ENCODE measurements at places on chromosomes 6 and 20.

DNA sequence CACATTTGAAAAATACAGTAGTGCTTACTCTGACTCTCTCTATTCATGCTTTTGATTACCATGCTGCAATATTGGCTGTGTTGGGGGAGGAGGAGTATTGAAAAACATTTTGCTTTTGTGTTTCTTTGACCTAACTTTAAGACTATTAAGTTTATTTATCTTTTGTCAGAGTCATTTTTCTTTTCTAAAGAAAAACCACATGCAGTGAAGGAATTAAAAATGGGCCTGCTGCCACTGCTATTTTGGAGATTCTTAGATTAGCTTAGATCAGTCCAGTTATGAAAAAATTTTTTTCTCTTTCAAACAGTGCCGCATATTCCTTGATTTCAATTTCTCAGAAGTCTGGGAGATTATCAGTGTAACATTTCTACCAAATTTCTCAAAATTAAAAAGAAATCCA lies 36.1 kb downstream of the BCKDHB start:
- no peak for DNase-seq

GRCh38 chr6:101395345-101395744 lies 1.8 kb downstream of the GRIK2 start:
- no peak for DNase-seq

DNA sequence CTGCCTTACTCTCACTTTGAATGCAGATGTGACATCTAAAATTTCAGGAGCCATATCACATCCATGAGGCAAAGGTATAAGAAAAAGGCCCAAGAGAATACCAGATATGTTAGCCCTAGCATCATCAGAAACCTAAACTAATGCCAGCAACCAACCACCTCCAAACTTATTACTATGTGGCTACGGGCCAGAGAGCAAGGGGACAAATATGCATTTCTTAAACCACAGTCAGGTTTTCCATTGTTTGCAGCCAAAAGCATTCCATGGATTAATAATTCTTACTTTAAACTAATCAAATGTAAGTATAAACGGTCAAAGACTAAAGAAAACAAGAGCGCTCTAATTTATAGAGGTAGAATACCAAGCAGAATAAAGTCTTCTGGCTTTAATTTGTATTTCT lies 84.7 kb downstream of the TASP1 start:
- no peak for DNase-seq

DNA sequence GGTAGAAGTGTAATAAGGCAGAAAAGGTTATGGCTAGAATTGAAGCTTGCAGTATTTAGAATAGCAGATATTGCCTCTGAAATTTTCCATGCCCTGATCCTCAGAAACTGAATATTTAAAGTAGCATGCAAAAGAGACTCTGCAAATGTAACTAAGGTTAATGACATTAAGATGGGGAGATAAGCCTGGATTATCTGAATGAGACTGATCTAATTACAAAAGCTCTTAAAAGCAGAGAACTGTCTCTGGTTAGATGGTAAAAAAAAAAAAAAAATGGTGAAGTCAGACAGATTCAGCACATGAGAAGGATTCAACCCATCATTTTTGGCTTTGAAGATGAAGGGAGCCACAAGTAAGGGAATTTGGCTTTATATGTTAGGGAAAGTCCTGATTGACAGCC lies 503.7 kb upstream of the IRAK1BP1 start:
- DNase-seq = no peak

DNA sequence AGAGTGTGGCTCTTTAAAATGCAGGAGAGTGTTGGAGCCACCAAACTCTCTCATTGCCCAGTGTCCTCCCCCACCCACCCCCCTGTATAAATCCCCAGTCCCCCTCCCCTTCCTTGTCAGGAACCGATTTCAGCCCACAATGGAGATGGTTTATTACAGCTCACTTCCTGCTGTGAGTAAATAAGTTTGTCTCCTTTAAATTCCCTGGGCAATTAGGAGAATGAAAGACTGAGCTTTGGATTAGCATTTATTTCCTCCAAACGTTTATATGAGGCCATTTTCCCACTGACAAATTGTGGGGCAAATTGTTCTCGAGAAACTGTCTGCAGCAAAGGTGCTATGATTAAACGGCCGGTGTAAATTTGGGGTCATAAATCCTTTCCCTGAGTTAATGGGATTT lies 128.8 kb downstream of the DHX35 start:
- DNase-seq = no peak

DNA sequence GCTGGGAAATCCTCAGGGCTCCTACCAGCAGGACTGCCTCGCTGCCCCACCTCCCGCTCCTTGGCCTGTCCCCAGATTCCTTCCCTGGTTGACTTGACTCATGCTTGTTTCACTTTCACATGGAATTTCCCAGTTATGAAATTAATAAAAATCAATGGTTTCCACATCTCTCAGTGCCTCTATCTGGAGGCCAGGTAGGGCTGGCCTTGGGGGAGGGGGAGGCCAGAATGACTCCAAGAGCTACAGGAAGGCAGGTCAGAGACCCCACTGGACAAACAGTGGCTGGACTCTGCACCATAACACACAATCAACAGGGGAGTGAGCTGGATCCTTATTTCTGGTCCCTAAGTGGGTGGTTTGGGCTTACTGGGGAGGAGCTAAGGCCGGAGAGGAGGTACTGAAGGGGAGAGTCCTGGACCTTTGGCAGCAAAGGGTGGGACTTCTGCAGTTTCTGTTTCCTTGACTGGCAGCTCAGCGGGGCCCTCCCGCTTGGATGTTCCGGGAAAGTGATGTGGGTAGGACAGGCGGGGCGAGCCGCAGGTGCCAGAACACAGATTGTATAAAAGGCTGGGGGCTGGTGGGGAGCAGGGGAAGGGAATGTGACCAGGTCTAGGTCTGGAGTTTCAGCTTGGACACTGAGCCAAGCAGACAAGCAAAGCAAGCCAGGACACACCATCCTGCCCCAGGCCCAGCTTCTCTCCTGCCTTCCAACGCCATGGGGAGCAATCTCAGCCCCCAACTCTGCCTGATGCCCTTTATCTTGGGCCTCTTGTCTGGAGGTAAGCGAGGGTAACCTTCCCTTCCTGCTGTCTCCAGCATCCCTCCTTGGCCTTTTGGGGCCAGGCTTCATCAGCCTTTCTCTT lies at the start of gene CFB:
CFB (plus strand) TSS at position 589 of the 863 bp plus-strand sequence; CDS start at position 716, 127 bp downstream.
- DNase-seq = no peak

- no peak for DNase-seq
Measured at GRCh38 chr6:159941286-159942113, 27.4 kb upstream of the IGF2R start.

DNA sequence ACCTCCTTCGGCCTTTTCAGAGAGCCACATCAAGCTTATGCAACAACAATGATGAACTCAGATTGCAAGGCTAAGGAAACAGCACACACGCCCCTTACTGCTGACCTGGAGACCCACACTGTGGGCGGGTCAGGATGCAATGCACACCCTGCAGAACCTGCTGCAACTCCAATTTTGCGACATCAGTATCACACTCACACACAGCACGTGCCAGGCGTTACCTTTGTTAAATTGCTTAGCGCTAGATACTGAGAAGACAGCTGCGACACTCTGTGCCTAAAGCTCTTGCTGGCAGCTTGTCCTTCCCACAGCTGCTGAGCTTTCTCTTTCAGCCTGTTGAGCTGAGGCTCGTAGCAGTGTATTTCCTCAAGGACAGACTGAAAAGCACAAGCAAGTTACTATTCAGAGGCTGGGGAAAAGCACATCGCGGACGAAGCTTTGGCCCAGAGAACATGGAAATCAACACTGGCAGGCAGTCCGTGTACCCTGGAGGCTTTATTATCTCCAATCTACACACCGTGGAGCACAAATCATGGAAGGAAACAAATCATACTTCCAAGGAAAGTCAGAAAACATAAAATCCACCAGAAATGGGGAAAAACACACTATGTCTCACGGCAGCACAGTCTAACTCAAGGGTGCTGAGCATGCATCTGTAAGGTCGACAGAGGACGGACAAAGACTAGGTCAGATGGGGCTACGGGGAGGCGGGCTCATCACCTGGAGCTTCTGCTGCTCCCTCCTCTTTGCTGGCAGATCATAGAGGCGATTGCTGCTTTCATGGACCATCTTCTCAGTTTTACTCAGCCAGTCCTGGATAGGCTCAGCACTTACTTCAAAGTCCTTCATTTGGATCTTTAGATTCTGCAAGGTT lies 268.2 kb downstream of the SYNE1 start:
- DNase-seq = no peak

- no peak for DNase-seq
Measured at GRCh38 chr20:53870426-53871315, 199.7 kb downstream of the BCAS1 start.

DNA sequence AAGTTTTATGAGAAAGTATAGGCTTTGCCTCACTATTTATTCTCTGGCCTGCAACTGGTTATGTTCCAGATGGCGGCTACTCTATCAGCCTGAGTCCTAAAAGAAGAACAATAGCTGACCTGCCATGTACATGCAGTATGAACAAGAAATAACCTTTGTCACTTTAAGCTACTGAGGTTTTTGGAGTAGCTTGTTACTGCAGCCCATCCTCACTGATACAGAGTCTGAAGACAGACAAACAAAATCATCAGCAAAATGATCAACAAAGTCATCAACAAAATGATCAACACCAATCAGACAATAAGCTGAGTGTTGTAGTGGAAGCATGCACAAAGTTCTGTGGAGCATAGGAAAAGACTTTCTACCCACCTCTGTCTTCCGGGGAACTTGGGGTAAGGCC lies 82.5 kb downstream of the PLCG1 start:
- no peak for DNase-seq

- no peak for DNase-seq
Measured at GRCh38 chr6:39901116-39901655, 33.1 kb downstream of the MOCS1 start.

DNA sequence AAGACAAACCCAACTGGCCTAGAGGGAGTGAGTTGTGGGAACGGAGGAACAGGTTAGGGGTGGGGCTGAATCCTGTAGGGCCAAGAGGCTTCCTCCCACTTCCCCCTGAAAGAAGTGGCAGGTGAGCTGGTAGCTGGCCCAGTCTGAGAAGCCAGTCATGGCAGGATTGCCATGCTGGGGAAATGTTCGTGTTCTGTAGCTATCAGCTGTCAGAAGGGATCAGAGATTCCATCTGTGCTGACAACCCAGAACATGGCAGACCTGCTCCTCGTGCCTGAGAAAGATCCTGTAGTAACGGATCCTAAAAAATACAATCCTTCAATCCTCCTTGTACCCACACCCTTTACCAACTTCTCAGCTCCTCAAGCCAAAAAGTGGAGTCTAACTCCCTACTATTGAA lies 43.0 kb downstream of the BANF2 start:
- no peak for DNase-seq

- no peak for DNase-seq
Measured at GRCh38 chr20:48668451-48668946, 159.3 kb downstream of the PREX1 start.

DNA sequence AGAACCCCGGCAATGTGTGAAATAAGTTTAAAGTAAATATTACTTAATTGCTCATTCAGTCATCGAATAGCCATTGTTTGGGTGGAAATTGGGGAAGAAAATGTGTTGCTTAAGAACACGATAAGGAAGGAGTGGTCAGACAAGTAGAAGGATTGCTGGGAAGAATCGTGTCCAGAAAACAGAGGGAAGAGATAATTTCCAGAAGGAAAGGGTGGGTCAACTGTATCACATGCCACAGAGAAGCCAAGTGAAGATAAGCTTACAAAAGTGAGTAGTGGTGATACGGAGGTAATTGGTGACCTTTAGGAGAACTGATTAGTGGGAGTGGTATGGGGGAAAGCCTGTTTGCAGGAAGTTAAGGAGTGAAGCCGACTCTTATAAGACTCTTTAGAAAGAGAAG lies 306.2 kb downstream of the SOX4 start:
- no peak for DNase-seq

GRCh38 chr6:161023316-161023715 lies 31.7 kb downstream of the MAP3K4 start:
- no peak for DNase-seq

- DNase-seq = no peak
Measured at GRCh38 chr6:37260444-37260843, 2.5 kb upstream of the TMEM217 start.

DNA sequence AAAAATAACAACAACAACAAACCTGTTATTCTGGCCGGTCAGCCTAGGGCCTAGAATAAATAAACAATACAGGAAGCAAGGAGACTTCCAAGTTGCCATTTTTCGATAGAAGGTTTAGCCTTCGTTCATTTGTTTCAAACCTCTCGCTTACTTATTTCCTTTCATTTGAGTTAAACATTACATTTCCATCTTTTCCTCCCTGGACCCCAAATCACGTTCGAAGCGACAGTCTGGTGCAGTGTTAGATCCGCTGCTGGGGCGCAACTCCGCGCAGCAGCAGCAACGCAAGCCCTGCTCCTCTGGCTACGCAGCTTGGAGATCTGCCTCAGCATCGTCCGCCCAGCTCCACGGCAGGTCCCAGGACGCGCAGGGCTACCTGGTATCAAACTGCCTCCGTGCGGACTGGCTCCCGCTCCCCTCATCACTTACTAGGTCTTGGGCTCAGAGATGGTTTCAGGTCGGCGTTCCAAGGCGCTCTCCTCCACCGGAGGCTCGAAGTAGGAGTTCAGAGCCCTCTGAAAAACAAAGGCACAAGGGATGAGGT lies 530 bp downstream of the TDP2 start:
- no peak for DNase-seq

GRCh38 chr6:150788089-150788488 lies 77.4 kb upstream of the MTHFD1L start:
- DNase-seq = no peak
